ENCODE measurements at places on chromosomes 11 and 22. TPM values are rescaled to one million over a fixed set of nuclear protein-coding genes. Genes with fewer than 3 reads are reported as not detected.
A peak's percentile ranks its signal among the peaks of the same experiment; 100 is the strongest.

- no peak for DNase-seq
Observed at GRCh38 chr22:50717709-50718351, 20.2 kb upstream of the ACR start.

- DNase-seq, result no peak
Observed at GRCh38 chr22:50227579-50228215, 17.1 kb downstream of the TUBGCP6 start.

DNA sequence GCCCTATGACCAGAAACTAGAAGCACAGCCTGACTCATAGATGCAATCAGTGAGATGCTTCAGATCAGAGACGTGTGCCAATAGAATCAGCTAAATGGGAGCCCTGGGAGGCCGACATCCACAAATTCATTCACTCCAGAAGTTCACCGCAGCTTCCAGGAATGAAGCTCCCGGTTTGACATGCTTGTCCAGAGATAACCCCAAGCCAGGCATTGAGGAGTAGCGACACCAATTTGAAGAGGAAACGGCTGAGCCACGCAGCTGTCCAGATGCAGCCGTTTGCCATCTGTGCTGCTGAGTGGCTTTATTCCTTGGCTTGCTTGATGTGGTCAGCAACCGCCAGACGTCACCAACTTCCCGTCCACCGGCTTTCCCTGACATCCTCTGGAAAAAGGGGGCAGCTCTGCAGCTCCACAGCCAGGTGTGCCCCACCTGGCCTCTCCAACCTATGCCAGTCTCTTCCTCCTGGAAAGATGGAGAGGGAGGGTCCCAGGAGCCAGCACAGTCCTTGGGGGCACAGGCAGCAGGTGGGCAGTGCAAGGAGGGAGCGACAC, 123.9 kb upstream of the OPCML start:
- no peak for DNase-seq

DNA sequence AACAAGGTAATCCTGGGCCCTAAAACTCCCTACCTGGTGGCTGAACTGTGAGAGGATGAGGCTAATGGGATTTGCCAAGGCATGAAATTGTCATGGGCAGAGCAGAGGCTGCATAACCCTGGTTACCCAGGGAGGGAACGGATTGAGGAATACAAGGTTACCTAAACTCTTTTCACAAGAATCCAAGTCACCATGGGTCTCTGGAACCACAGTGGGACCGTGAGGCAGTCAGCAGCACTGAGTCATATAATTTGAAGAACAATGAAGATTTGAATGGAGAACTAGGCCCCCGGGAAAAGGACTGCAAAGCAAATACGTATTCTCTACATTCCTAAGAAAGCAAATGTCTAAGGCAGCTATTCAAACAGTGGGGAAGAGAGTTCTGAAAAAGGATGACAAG, 19.8 kb downstream of the CAT start:
- no peak for DNase-seq

DNA sequence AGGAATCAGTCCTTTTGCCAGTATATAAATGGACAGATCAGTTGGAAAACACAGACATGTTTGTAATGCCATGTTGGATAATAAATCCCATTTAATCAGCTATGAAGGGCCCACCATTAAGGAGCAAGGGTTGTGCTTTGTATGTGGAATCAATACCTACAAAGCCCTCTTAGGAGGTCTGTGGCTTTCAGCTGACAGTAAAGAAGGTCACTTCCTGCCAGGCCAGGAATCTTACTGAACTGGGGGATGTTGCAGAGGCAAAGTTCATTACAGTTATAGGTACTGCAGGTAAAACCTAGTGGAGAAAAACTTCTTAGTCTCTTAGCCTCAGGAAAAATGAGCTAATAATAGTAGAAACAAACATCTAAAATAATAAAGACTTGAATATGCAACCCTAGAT, 129.5 kb downstream of the FAM76B start:
- no peak for DNase-seq

- no peak for DNase-seq
Observed at GRCh38 chr11:116813781-116814471, 9.2 kb downstream of the APOA4 start.

DNA sequence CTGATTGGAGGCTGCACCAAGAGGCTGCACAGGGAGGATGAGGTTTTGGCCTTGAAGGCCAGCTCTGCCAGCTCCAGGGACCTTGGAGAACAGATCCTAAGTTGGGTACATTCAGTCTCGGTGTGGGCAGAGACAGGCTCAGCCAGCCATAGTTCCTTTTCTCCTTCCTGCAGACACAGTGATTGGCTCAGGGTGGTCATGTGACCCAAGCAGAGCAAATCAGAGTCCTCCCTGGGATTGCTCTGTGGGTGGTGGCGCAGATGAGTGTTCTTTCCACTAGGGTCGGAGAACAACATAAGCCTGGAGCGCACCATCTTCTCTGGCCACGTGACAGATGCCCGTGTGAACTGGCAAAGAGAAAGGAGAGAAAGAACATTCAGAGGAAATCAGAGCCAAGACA, 47.1 kb upstream of the CCND1 start:
- no peak for DNase-seq

DNA sequence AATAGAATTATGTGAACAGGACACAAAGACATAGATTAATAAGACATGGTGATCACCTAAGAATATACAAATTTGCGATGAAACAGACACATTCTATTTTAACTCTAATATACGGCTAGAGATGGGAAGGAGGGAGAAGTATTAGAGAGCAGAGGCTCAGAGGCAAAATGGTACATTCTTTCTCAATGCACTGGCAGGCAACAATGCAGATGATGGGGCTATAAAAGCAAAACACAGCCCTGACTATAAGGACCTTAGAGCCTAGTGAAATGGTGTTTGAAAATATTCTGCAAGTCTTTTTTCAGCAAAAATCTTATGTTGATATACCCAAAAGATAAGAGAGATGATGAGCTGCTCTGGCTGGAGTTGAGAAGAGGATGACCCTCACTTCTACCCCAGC, 13.1 kb downstream of the TCF20 start:
- no peak for DNase-seq

DNA sequence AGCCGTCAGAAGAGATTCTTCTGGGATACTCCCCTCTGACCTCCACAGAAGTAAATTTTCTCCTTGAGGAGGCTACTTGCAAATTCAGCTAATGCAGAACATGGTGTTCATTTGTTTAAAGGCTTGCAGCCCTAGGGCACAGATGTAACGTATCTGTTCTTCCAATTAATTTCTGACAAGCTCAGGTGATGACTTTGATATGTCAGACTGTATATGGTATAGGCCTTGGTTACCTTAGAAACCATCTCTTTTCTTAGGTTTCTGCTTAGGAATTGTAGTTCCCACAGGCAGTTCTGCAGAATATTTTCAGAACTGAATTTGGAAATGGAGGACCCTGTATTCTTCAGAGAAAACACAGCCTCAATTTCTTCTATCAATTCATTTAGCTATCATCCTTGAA, 117.1 kb downstream of the DDX10 start:
- no peak for DNase-seq

DNA sequence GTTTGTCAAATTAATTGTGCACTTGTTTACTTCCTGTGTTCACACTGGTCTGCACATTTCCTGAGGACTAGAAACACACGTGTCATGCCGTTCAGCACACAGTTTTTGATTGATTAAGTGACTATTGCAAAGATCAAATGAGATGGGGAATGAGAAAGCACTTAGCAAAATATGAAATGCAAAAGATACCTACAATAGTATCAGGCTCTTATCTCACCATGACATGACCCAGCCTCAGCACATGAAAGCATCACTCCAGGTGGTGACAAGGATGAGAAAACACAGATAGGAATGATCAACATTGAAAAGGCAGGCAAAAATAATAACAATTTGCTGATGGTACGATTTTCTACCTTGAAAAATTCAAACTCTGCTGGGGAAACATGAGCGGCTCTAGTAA, 42.1 kb upstream of the TP53I11 start:
- DNase-seq, result no peak

- no peak for DNase-seq
Observed at GRCh38 chr11:34302046-34302921, 55.5 kb downstream of the ABTB2 start.

GRCh38 chr11:124865902-124866851, 945 bp downstream of the ROBO3 start:
- peak; percentile 71 for DNase-seq

DNA sequence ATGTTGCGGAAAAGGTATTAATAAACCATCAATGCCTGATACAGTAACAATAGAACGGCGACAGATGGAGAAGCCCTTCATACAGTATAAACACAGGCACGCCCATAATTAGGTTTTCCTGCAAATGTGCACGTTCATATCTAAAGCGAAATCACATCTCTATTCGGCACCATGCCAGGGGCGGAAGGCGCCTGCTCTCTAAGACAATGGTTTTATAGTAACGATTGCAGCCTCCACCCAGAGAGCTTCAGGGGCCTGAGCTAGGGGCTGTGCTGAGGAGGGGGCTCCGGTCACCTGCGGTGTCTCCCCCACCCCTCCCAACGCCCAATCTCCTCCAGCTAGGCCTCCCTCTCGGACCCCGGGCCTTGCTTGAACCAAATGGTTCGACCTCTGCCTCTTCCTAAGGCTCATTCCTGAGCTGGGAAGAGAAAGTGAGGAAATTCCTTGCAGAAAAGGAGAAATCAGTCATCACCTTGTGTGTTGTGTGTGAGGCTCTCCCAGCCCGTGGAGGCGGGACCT, 9.6 kb downstream of the KRTAP5-5 start:
- peak; percentile 85 for DNase-seq

DNA sequence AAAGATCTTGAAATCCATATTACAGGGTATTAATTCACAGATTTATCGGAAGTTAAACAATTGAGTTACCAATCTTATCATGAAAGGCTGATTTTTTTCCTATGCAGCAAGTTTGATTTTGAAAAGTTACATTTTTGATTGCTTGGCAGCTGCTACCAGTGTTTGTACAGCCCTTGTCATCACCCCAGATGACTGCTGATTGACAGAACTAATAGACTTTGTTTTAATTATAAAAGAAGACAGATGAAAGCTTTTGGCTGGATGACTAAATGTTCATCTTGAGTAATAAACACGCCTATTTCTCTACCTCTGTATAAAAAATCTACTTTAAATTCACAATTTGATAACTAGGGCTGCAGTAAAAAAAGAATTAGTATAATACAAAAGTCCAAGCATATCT, 259.7 kb downstream of the TTC28 start:
- no peak for DNase-seq

DNA sequence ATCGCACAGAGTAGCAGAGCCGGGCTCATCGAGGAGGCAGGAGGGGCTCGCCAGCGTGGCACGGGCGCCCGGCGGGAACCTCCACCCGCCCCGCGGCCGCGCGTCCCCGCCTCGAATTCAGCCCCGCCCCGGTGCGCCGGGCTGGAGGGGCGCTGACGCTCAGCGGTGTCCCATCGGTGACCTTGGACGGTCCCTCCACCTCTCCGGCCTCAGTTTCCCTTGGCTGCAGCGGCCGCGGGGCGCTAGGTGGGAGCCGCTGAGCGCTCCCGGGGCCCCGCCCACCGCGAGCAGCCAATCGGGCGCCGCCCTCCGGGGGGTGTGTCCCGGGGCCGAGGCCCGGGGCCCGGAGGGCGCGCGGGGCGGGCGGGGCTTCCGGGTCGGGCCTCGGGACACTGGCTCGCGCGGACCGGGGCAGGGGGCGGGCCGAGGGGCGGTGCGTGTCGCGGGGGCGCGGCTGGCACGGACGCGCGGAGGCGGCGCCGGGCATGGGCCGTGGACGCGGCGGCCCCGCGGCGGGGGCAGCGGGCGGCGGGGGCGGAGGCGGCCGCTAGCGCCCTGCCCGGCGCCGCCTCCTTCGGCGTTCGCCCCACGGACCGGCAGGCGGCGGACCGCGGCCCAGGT, at the start of gene PPARA:
Gene PPARA, plus strand, starts transcription at position 493 of the 621 bp plus-strand sequence. CDS start 47,858 bp downstream, outside the sequence.
- peak; percentile 70 for DNase-seq

DNA sequence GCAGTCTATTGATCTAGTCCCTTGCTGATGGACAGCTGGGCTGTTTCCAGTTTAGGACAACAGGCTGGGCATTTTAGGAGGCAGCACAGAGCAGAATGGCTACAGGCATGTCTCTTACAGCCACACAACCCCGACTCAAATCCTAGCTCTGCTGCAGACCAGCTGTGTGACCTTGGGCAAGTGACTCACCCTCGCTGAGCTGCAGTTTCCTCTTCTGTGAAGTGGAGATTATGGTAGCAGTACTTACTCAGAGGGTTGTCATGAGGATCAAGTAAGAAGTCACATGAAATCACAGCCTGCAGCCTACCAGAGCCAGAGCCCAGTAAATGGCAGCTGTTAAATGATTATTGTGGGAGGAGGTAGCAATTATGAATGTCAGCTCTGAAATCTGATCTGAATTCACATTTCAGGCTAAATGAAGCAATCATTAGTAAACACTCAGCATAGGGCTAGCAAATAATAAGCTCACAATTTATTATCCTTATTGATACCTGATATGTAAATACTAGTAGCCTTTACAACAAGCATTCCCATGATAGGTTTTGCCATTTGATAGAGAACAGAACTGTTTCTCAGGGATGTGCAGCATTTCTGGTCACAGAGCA, 58.9 kb downstream of the MYEOV start:
- peak; percentile 96 for DNase-seq

- peak; percentile 61 for DNase-seq
Observed at GRCh38 chr11:9700105-9700801, 36.4 kb downstream of the SWAP70 start.

DNA sequence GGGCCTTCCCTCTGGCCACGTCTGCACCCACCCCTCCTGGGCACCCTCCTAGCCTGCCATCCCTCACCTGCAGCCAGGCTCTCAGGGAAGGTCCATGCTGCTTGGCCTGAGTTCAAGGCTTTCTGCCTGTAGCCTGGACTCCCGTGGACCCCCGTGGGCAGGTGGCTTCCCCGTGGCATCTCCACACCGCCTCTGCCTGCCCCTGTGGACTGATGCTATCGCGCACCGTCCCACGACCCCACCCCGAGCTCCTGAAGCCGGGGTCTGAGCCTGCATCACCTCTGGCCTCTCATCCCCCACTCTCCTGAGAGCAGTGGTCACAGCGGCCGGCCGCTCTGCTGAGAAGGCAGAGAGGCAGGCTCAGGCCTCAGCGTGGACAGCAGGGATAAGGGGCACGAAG, 4.5 kb downstream of the IFITM5 start:
- no peak for DNase-seq

GRCh38 chr11:134537296-134537695, 125.3 kb upstream of the B3GAT1 start:
- DNase-seq, result no peak

The DAGLA gene
- total RNA-seq, result 4.4 TPM

The HIRA gene
- total RNA-seq, result 34.4 TPM

The F2 gene
- total RNA-seq, result not detected

The TYR gene
- total RNA-seq, result not detected

The NCAM1 gene
- 2.2 TPM for total RNA-seq

The AIFM3 gene
- total RNA-seq, result 0.17 TPM

The MS4A1 gene
- total RNA-seq, result not detected

The GLYATL1 gene
- total RNA-seq, result 0.17 TPM

The NXPE1 gene
- total RNA-seq, result not detected

Measured in dermis blood vessel endothelial cell (primary cell).